ENCODE measurements at places on chromosomes 12 and 14. TPM values are rescaled to one million over a fixed set of nuclear protein-coding genes. Genes with fewer than 3 reads are reported as not detected.

The TRAF3 gene
- total RNA-seq: 37.4 TPM

The PUS1 gene
- 18.0 TPM for total RNA-seq

The TBX3 gene
- total RNA-seq: 24.7 TPM

The GALNT8 gene
- total RNA-seq: not detected

The RPS6KL1 gene
- 1.4 TPM for total RNA-seq

The OTX2 gene
- not detected for total RNA-seq

The CABP1 gene
- not detected for total RNA-seq

The JAG2 gene
- total RNA-seq: 1.5 TPM
